ENCODE measurements at places on chromosomes 1 and 21. TPM values are rescaled to one million over a fixed set of nuclear protein-coding genes. Genes with fewer than 3 reads are reported as not detected.

DNA sequence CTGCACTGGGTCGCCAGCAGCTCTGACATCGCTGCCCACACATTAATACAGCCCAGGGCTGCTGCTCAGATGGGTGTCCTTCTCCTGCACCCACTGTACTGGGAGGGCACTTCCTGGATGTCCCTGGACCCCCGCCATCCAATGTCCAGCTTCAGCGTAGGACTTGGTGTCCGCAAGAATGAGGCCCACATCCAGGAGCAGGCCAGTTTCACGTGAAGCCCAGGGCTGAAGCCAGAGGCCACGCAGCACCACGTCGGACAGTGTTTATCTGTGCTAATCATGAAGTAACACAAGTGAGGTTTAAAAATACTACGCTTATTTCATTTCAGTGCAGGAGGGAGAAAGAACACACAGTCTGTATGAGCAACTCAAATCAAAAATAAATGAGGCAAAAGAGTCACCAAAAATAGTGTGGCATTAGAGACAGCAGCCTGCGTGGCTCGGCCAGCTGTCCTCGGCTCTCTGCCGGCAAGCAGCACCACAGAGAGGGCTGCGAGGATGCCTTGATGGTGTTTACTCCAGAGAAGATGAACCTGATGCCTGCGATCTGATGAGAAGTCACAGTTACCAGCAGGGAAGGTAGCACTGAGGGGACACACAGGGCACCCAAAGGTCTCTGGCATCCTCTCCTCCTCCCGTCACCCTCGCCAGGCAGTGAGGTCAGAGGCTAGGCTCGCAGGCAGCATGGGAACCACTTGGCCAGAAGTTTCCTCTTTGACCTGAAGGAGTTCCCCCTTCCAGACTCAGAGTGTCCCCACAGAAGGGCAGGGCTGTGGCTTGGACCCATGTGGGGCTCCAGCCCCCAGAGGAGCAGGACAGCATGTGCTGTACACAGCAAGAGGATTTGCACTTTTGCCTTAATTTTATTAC is 22.1 kb upstream of the NPHP4 start:
- H3K27ac ChIP-seq, result no peak overlapping the region
- no peaks in the 10 kb centered on the region for H3K36me3 ChIP-seq
- DNase-seq, result peak; percentile 78
- H3K27me3 ChIP-seq, result no peaks in the 10 kb centered on the region
- no peaks in the 10 kb centered on the region for H3K4me1 ChIP-seq

- no peak overlapping the region for H3K4me3 ChIP-seq
These were observed 33.6 kb upstream of the DENND1B start for GRCh38 chr1:197808880-197809279.

GRCh38 chr1:210607361-210607760 is 278.7 kb downstream of the HHAT start:
- H3K36me3 ChIP-seq, result no peaks in the 10 kb centered on the region
- no peak for DNase-seq
- no peak overlapping the region for H3K27ac ChIP-seq
- no peaks in the 10 kb centered on the region for H3K4me1 ChIP-seq

The SYT14 gene
- total RNA-seq, result 0.03 TPM

- H3K4me1 ChIP-seq, result peaks cover 3% of the 10 kb centered on the region
- H3K4me3 ChIP-seq, result no peak overlapping the region
- peaks cover 20% of the 10 kb centered on the region for H3K27me3 ChIP-seq
- no peaks in the 10 kb centered on the region for H3K36me3 ChIP-seq
These were observed 35.2 kb downstream of the POFUT2 start for GRCh38 chr21:45252448-45252925.

DNA sequence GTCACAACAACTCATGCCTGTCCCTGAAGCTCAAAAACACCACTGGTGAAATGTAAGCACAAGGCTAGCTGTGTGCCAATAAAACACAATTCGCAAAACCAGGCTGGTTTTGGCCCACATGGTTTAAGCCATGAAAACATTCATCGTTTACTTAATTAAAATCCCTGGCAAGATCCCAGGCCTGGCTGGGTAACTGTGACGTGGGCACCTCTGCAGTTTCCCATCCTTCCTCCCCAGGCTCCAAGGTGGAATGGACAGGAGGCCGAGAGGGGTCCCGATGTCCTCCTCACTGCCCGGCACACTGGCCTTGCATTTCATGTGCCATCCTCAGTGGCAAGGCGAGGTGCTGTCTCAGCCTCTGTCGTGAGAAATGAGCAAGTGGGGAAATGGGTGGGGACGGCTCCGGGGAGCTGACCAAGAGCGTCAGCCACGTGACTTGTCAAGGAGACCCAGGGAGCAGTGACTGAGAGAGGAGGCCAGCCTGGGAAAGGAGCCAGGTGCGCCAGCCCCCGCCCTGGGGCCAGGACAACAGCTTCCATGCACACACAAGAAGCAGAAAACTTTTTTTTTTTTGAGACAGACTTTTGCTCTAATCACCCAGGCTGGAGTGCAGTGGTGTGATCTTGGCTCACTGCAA is 153.1 kb upstream of the RAB4A start:
- H3K4me3 ChIP-seq, result no peak overlapping the region
- no peaks in the 10 kb centered on the region for H3K27me3 ChIP-seq
- H3K4me1 ChIP-seq, result peaks cover 17% of the 10 kb centered on the region

- H3K27ac ChIP-seq, result no peak overlapping the region
- DNase-seq, result no peak
- H3K4me3 ChIP-seq, result no peak overlapping the region
- no peaks in the 10 kb centered on the region for H3K4me1 ChIP-seq
These were observed 110.3 kb upstream of the TSPAN2 start for GRCh38 chr1:115199416-115200132.
